NCI-H2107 (cell line): ENCODE measurements at places on chromosomes 16 and 17.

GRCh38 chr17:34154961-34155730 is 99.9 kb upstream of the CCL2 start:
- DNase-seq, result no peak

- no peak for DNase-seq
Measured at GRCh38 chr17:29630630-29631193, 8.0 kb upstream of the CORO6 start.

DNA sequence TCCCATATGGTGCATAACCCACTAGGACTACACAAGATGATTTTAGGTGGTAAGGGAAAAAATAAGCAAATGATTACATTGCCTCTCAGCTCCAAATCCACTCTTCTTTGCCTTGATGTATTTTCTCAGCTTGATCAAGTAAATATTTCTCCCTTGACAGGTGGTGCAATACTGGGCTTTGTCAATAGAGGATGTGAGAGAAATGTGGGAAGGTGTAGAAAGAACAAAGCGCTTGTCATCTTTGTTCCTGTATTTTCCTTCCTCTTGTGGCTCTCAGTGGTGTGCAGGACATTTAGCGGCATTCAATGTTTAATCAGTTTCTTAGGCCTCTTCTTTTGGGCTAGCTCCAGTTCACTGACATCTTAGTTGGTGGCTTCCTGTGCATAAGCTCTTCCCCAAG is 1165.8 kb upstream of the GOT2 start:
- no peak for DNase-seq

- DNase-seq, result no peak
Measured at GRCh38 chr16:66858740-66859396, 14.7 kb downstream of the CA7 start.

DNA sequence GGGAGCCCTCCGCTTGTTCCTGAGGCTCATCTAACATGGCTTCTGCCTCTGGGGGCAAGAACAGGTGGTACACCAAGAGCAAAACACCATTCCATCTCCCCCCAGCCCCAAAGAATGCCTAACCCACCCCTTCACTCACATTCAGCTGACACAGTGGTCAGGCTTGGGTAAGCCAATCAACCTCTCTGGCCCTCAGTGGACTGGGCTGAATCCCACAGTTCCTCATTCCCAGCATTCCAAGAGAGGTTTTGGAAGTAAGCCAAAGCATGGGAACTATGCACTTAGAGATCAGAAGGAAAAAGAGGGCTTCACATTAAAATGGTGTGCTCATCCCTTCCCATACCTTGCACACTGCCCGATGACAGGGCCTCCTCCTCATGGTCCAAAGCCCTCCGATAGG is 7.8 kb downstream of the PIGS start:
- DNase-seq, result no peak

GRCh38 chr17:13508896-13509295 is 92.8 kb downstream of the HS3ST3A1 start:
- no peak for DNase-seq

DNA sequence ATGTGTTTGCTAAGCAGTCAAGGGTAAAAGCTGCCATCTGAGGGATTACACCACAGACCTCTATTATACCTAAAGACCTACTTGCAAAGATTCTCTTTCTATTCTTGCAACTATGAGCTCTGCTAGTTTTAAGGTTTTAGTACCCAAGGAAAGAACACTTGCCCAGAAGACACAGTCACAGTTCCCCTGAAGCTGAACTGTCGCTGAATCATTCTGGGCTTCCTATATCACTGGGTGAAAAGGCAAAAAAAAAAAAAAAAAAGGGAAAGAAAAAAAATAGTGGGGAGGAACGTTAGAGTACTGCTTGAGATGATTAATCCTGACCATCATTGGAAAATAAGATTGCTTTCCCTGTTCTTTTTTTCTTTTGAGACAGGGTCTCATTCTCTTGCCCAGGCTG is 37.9 kb downstream of the LYRM1 start:
- no peak for DNase-seq

DNA sequence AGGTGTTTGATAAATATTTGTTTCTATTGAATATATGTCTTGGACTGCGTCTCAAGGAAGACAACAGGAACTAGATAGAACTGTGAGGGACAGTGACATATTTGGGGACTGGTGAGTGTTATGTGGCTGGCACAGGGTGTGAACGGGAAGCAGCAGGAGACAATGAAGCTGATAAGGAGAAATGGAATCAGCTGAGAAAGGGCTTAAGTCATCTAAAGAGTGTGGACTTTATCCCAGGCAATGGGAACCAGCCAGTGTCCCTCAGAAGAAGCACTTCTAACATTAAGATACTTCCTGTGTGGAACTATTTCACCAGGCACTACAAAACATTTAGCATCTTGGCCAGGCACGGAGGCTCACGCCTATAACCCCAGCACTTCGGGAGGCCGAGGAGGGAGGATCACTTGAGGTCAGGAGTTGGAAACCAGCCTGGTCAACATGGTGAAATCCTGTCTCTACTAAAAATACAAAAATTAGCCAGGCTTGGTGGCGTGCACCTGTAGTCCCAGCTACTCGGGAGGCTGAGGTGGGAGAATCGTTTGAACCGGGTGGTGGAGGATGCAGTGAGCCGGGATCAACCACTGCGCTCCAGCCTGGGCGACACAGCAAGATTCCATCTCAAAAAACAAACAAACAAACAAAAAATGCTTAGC is 41.2 kb downstream of the ARHGAP17 start:
- no peak for DNase-seq

DNA sequence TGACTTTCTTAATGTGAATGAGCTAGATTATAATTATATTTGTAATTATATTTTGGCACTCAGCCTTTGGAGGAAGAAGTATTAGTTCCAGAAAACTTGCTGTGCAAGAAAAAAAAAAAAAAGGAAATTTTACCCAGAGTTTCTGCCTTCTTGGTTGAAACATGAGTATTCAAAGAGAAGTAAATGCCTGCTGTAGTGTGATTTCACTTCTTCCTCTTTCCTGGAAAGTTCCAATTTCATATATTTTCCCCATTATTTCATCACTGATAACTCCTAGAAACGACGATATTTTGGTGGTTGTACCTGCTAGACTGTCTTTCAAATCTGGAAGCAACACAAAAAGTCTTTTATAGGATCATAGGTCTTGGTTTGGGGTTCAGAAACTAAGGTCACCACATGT is 20.4 kb upstream of the MPHOSPH6 start:
- no peak for DNase-seq

DNA sequence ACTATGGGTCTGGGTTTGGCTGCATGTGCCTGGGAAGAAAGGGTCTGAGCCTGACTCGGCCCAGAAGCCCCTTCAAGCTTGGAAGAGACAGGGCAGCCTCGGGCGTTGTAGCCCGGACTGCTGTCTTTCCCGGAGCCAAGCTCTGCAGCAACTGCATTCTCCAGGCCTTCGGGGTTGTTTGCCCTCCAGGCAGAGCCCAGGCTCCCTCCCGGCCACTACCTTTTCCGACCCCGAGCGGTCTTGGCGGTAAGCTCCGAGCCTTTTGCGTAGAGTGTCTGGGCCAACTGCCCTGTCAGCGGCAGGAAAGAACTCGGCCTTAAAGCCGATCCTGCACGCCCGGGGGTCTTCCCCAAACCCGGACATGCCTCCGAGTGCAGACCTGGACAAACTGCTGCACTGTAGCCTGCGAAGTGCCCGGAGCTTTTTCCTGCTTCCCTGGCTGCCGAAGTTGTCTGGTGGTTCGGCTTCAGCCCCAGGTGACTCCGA is 1.3 kb downstream of the LHX1 start:
- no peak for DNase-seq

DNA sequence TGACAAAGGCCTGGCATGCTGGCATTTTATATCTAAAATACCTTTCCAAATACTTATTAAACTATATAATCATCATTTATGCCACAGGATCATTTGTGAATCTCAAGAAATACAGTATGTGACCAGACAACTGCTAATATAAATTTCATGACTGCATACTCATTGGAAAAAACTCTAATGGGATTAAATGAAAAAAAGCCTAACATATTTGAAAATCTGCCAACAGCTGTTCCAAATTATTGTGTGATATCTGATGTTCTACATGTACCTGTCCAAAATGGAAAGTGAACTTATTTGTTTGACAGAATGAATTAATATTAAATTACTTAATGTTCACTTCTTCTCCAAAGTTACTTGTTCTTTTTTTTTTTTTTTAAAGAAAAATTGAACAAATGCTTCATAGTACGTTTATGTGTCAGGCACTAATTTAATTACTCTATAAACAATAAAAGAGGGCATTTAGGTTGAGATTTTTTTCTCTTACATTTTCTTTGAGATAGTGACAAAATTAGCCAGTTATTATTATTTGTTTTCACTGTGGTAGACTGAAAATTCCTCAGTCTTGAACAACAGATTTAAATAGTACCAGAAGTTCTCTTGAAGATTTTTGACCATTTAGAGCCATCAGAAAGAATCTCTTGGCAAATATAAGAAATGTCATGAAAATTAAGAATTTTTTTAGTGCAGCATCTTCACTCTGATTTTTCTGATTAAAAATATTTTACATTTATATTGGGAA is 114.0 kb downstream of the FTO start:
- no peak for DNase-seq

- no peak for DNase-seq
Measured at GRCh38 chr17:29136998-29137730, 43.0 kb downstream of the MYO18A start.
